ENCODE measurements at places on chromosomes 6 and 20.

- DNase-seq: no peak
Measured at GRCh38 chr6:36608788-36609563, 14.8 kb downstream of the SRSF3 start.

- DNase-seq: no peak
Measured at GRCh38 chr6:3001773-3002293, 2.1 kb downstream of the NQO2 start.

GRCh38 chr20:51335329-51335841 lies 207.1 kb downstream of the NFATC2 start:
- peak; percentile 100 for DNase-seq

GRCh38 chr6:114121913-114122662 lies 151.1 kb upstream of the HDAC2 start:
- DNase-seq: no peak

GRCh38 chr6:27591699-27592480 lies 119.0 kb upstream of the ZNF184 start:
- no peak for DNase-seq
